CD8-positive, alpha-beta T cell (primary cell): ENCODE measurements at places on chromosomes 7 and 10.

- DNase-seq, result no peak
These were observed 10.2 kb upstream of the FAM13C start for GRCh38 chr10:59372543-59372942.

GRCh38 chr7:148395352-148395811, 195.2 kb upstream of the C7orf33 start:
- DNase-seq, result no peak

- DNase-seq, result no peak
These were observed 45.8 kb downstream of the PRR15 start for GRCh38 chr7:29609162-29610037.

- no peak for DNase-seq
These were observed 141.5 kb upstream of the VWC2 start for GRCh38 chr7:49631960-49632359.

GRCh38 chr7:25256333-25256819, 28.1 kb upstream of the NPVF start:
- no peak for DNase-seq
